ENCODE measurements at places on chromosomes 6 and 20. TPM values are rescaled to one million over a fixed set of nuclear protein-coding genes. Genes with fewer than 3 reads are reported as not detected.

DNA sequence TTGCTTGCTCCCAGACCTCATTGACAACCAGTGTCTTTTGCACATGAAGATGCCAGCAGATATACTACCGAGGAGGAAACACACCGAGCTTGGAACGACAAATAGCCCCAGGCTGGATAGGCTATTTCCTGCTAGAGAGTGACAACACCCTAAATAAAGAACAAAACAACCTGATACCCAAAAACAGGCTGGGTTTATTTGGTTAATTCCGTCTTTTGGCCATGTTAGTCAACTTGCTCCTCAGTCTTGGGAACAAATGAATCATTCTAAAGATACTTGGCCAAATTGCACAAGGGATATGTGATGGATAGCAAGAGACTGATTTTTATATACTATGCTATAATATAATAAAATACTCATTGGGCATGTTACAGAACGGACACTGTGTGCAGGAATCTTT, 11.5 kb upstream of the MUC22 start:
- no peaks in the 10 kb centered on the region for H3K27me3 ChIP-seq
- H3K36me3 ChIP-seq: no peaks in the 10 kb centered on the region
- H3K4me1 ChIP-seq: peaks cover 8% of the 10 kb centered on the region
- no peak overlapping the region for H3K27ac ChIP-seq
- no peak overlapping the region for H3K4me3 ChIP-seq

The TFAP2D gene
- not detected for total RNA-seq

The SLC17A9 gene
- total RNA-seq: 4.9 TPM

DNA sequence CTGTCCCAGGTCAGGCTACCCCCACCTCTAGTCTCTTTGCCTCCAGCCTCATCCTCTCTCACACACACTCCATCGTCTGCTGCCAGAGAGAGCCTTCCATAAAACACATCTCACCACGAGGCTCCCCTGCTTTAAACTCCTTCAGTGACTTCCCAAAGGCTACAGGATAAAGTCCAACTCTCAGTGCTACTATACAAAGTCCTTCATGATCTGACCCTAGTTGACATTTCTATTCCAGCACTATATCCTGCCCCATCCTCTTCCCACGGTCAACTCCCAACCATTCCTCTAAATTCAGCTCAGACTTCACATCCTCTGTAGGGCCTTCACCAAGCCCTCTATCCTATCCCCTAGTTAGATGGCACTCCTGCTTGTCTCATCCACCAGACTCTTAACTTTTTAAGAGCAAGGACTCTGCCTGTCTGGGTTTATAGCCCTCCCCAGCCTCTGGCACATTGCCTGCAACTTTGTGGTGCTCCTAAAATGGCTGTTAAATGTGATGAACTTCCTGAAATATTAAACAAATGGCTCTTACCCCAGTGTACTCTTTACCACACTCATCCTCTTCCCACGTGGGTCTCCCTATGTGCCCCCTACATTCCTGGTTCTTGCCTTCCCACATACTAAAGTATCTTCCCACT, 36.1 kb downstream of the KIF16B start:
- H3K36me3 ChIP-seq: no peaks in the 10 kb centered on the region
- no peaks in the 10 kb centered on the region for H3K27me3 ChIP-seq
- H3K27ac ChIP-seq: no peak overlapping the region
- H3K4me1 ChIP-seq: no peaks in the 10 kb centered on the region
- DNase-seq: no peak
- H3K4me3 ChIP-seq: no peak overlapping the region

DNA sequence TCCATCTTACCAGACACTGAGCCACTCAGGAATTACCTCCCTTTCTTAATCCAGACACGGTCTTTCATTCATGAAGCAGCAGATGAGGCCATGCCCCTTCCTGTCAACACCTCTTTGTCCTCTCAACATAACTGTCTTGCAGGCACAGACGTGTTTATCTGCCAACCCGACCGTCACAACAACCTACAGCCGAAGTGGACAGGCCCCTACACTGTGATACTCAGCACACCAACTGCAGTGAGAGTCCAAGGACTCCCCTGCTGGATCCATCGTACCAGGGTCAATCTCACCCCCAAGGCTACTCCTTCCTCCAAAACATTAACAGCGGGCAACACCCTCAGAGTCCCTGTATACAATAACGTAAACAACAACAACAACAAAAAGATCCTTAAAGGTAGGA, 30.6 kb upstream of the ULBP3 start:
- DNase-seq: no peak
- no peaks in the 10 kb centered on the region for H3K27me3 ChIP-seq
- no peak overlapping the region for H3K27ac ChIP-seq

- H3K36me3 ChIP-seq: no peaks in the 10 kb centered on the region
- H3K4me1 ChIP-seq: no peaks in the 10 kb centered on the region
- H3K27ac ChIP-seq: no peak overlapping the region
- no peak overlapping the region for H3K4me3 ChIP-seq
Measured at GRCh38 chr20:32605167-32605656, 20.1 kb upstream of the NOL4L start.

The EEF1A1 gene
- total RNA-seq: 12,629 TPM

The ZC2HC1B gene
- not detected for total RNA-seq

DNA sequence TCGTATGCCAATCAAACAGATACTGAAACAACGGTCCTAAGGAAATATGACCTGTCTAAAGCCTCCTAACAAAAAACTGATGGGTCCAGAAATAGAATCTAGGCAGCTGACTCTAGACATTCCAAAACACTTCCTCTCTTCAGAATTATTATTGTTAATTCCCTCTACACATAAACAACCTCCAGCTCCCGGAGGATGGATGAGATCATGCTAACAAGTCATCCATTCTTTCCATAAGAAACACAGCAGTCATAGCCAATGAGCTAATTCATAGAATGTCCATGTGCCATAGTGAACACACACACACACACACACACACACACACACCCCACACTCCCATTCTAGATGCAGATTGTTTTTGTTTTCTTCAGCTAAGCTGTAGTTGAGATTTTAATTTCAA, 44.3 kb downstream of the HDGFL1 start:
- no peaks in the 10 kb centered on the region for H3K27me3 ChIP-seq
- no peak for DNase-seq
- H3K4me1 ChIP-seq: no peaks in the 10 kb centered on the region
- H3K4me3 ChIP-seq: no peak overlapping the region
- no peaks in the 10 kb centered on the region for H3K36me3 ChIP-seq

GRCh38 chr6:145148776-145149175, 586.5 kb downstream of the EPM2A start:
- H3K4me3 ChIP-seq: no peak overlapping the region
- no peaks in the 10 kb centered on the region for H3K4me1 ChIP-seq
- no peak overlapping the region for H3K27ac ChIP-seq
- no peaks in the 10 kb centered on the region for H3K36me3 ChIP-seq
- DNase-seq: no peak
- H3K27me3 ChIP-seq: no peaks in the 10 kb centered on the region

The CYP24A1 gene
- total RNA-seq: not detected

The SPATS1 gene
- not detected for total RNA-seq

GRCh38 chr20:59333260-59333845, 32.9 kb downstream of the EDN3 start:
- H3K27me3 ChIP-seq: no peaks in the 10 kb centered on the region
- H3K4me3 ChIP-seq: no peak overlapping the region
- DNase-seq: no peak
- H3K4me1 ChIP-seq: no peaks in the 10 kb centered on the region
